ENCODE measurements at places on chromosomes 6 and 20.

DNA sequence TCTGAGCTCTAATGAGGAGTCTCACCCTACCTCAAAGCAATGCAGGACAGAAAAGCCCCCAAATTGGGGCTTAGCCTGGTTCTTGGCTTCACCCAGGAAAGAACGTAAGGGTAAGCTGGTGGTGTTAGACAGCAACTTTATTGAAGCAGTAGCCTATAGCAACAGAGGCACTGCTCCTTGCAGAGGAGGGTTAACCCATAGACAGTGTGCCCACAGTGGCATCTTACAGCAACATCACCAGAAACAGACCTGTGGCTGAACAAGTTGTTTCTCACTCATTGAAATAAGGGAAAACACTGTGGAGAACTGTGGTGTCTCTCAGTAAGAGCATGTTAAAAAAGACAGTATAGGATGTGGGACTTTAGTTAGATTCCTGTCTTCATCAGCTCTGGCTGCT, 80.4 kb upstream of the SPTLC3 start:
- DNase-seq: no peak

- DNase-seq: no peak
These were observed 207.8 kb downstream of the KHDC1L start for GRCh38 chr6:73017476-73017875.

GRCh38 chr6:5295623-5296022, 34.3 kb downstream of the FARS2 start:
- no peak for DNase-seq

- DNase-seq: no peak
These were observed 9.6 kb downstream of the C6orf136 start for GRCh38 chr6:30656513-30656912.

GRCh38 chr6:17768388-17768787, 61.7 kb upstream of the NUP153 start:
- no peak for DNase-seq

DNA sequence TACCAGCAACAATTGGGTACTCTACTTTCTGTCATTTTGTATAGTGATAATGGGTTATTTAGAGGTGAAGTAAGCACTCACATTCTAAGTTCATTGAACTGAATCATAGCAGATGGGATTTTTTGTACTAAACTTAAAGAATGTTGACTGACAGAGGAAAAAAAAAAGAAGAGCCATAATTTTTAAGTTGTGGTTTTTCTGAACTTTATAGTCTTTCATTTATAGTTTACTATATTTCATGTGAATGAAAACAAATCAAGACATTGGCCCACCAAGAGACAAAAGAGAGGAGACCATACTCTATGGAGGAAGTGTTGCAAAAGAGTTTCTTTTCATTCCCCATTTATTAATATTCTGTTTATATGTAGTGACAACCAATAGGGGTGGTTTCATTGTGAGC, 685.7 kb downstream of the BCKDHB start:
- DNase-seq: no peak

DNA sequence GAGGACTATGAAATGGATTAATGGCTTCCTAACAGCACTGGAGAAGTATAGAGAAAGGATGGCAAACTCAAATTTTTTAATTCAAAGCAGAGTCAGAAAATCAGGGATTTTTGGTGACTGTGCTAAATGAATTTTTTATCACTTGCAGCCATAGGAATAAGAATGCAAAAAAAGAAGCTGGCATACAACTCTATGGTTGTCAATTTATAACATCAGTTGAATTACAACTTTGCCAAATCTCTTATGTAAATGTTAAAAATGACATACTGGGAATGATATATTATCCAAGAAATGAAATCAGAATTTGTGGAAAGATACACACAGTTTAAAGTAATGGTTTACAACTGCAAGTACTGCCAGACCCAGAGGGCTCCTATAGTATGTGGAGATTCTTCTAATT, 106.5 kb downstream of the HTR1B start:
- no peak for DNase-seq

- DNase-seq: no peak
These were observed 33.4 kb downstream of the KCNK5 start for GRCh38 chr6:39195792-39196385.
